Renal cortical epithelial cell (primary cell): ENCODE measurements at places on chromosomes 3 and 15.
A peak's percentile ranks its signal among the peaks of the same experiment; 100 is the strongest.

DNA sequence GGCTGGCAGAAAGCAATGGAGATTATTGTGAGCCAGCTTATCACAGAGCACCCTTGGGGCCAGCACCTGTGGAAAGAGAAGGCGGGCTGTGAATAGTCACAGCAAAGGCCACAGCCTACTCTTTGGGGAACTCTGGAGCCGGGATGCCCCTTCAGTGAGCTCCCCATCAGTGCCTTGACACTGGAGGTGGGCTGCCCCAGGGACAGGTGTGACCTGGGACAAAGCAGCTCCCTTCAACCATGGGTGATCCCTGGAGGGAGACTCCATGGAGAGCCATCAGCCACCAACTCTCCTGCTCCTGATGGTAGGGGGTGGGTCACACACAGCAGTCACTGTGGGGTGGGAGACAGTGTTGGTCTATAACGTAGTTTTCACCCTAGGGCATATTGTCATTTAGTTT lies 5.8 kb downstream of the TTC21A start:
- DNase-seq = no peak

- DNase-seq = no peak
Measured at GRCh38 chr3:170840291-170840859, 29.6 kb downstream of the RPL22L1 start.

DNA sequence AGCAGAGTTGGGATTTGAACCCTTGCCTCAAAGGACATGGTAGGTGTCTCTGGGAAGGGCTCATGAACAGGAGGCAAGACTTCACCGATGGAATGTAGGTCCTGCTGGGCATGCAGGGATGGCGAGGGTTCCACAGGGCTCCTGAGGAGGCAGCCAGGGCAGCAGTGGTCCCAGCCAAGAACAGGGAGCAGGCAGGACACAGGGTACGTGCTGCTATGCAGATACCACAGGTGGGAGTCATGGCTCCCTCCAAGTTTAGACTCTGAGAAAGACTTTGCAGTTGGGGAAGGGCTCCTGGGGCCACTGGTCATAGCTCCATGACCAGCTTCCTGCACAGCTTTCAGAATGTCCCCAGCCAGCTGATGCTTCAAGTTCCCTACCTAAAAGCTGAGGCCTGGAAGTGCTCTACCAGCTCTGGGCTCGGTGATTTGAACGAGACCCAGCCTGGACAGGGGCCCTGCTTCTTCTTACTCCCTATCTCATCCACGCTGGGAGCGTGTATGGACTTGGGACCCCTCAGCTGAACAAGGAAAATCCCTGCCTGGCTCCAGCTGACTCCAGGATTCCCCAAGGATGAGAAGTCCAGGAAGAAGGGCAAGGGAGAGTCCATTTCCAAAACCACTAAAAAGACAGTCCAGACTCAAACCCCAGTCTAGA lies 747 bp downstream of the MYL3 start:
- no peak for DNase-seq

- no peak for DNase-seq
Measured at GRCh38 chr3:10772271-10773161, 43.5 kb upstream of the SLC6A11 start.

DNA sequence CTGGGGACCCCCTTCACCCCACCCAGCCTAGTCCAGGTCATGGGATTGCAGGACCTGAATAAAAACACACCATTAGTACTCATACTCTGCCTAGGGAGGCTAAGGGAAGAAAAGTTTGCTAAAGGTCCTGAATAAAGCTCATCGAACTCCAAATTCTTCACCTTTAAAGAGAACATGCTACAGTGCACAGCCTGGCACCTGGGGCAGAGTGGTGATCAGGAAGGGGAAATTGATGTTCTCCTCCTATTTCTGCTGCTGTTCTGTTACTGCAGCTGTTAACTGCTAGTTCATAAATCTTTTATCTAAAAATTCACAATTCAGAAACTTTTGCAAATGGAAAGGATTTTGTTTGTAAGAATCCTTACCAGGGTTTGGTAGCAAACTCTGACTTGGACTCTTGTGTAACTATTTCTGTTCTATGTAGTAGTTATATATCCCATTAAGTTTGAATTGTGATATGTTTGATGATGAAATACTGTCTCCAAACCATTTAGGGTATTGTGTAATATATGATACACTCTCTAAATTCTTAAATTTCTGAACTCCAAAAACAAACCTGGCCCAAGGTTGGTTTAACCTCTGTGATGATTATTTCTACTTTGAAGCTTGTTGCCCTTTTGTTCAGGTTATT lies 27.9 kb downstream of the MCTP2 start:
- DNase-seq = no peak

DNA sequence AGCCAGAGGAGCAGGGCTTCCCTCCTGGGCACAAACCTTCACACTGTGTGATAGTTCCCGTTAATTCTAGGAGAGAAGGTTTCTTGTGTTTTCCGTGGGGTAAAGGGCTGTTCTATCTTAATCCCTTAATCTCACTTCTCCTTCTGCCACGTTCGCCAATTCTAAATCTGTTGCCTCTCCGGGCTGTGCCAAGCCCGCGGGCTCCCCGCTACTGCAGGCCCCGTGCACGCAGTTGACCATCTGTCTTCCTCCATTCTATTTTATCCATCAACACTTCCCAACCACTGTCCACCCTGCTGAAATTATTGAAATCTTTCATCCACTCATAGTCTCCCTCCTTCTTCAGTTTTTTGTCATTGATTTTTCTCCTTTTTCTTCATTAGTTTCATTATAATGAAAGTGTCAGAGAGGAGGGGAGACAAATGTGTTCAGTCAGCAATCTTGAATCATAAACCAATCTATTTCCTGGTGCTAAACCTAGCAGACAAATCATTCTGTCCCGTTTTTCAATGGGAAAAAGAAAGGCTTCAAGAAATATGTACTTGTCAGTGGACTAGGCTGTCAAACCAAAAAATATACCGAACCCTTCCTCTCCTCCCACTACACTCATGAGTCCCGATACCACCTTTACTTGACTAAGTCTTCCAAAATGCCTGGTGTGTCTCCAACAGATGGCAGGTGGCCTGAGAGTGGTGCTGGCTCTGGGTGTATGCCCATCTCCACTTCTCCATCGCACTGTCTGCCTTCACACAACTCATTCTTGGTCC lies 39.6 kb downstream of the SLCO2A1 start:
- DNase-seq = no peak

- DNase-seq = no peak
Measured at GRCh38 chr3:194093842-194094241, 42.1 kb upstream of the HES1 start.

- no peak for DNase-seq
Measured at GRCh38 chr15:28890711-28891495, 5.1 kb downstream of the APBA2 start.

DNA sequence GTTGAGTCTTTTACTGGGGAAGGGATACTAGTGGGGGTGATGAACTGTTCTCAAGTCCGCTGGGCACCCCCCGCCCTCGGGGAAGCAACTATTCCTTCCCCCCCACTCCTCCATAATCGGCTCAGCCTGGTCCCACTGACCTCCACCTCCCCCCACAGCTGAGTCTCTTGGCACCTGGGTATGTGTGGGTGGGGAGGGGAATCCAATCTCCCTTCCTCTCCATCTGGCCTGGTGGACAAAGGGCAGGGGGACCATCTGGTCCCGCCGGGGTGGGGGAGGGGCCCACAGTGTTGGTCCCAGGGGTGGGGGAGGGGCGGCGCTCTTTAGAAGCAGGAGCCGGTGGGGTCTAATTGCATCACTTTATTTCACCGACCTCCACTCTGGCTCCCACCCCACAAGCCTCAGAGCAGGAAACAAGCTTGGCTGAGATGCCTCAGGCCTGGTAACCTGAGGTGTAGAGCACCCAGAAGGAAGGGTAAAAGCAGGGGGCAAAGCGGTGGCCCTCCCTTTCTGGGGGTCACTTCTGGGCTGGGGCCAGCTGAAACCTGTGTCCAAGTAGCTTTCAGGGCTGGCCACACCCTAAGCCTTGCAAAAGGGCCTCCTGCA lies 1.0 kb upstream of the PCBP4 start:
- DNase-seq = no peak

DNA sequence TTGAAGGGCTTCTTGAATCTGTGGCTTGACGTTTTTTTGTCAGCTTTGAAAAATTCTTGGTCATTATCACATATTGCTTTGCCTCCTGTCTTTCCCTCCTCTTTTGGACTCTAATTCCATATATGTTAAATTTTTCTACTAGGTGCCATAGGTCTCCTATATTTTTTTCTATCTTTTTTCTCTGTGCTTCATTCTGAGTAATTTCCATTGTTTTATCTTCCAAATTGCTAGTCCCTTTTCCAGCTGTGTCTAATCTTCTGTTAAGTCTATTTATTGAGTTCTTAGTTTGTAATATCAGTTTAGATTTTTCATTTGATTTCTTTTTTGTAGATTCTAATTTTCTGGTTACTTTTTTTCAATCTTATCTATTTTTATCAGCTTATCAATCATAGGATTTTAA lies 53.7 kb downstream of the CHST2 start:
- DNase-seq = no peak

DNA sequence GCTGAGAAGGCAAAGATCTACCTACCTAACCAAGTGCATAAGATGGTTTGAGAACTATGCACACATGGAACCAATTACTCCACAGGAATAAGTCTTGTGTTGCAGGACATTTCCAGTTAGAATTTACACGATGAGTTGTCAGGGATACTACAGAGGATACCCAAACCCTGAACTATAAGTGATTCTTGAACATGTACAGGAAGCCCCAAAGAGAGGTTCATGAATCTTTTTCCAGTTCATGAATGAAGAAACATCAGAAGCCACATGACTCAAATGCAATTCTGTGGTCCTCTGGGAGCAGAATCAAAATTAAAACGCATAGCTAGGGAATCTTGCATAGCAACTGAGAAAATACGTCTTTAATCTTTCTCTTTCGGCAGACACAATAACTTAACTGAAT lies 114.1 kb upstream of the LMCD1 start:
- no peak for DNase-seq

DNA sequence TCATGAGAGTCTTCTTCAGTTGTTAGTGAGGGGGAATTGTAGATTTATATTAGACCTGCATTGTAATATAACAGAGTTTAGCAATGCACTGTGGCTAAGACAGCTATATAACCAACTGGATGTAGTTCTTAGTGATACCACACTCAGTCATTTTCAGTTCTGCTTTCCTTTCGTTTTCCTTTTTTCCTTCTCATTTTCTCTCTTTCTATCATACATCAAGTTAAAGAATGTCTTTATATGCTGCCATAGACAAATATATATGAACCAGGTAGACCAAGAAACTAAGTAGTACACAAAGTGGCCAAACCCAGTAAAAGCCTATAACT lies 43.7 kb upstream of the CD47 start:
- no peak for DNase-seq

DNA sequence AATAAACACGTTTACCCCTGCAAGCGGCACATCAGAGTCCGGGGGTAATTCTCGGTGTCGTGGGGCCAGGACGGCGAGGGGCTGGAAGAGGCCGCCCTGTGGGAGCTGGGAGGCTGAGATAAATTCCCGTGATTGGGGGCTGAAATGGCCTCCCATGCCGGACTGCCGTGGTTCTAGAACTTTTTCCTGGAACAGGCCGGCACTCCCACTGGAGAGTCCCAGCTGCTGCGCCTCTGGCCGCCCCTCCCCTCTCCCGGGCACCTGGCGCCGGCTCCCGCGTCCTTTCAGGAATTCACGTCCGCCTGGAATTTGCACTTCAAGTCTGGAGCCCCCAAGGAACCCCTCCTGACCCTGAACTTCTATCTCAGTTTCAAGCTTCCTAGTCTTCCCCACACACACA lies 10.8 kb upstream of the LRRC2 start:
- no peak for DNase-seq

DNA sequence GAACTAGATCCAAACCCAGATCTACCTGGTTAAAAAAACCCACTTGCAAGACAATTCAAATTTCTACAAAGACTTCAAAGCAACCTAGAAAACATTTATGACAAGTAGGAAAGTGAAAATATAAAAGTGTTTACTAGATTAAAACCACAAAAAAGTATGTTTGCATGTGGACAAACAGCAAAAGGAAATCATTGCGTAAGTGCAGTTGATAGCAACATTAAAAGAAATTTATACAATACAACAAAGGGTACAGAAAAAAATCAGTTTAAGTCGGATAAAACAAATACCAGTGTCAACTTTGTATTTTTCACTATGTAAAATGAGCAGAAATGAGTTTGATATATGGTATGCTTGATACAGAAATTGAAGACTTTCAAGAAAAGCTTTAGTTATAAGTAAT lies 2.6 kb downstream of the EIF5A2 start:
- no peak for DNase-seq

DNA sequence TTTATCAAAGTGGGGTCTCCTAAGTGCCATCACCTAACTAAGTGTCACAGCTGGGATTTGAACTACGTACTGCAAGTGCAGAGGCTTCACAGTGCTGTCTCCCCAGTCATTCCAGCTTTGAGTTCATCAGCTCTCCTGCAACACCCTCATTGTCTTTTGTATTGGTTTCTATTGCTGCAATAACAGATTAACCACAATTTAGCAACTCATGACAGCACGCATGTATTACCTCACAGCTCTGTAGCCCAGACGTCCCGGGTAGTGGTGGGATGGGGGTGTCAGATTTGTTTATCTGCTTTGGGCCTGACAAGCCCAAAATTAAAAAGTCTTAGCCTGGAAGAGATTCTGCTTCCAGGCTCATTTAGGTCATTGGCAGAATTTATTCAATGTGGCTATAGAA lies 220.5 kb upstream of the LRRN1 start:
- no peak for DNase-seq

DNA sequence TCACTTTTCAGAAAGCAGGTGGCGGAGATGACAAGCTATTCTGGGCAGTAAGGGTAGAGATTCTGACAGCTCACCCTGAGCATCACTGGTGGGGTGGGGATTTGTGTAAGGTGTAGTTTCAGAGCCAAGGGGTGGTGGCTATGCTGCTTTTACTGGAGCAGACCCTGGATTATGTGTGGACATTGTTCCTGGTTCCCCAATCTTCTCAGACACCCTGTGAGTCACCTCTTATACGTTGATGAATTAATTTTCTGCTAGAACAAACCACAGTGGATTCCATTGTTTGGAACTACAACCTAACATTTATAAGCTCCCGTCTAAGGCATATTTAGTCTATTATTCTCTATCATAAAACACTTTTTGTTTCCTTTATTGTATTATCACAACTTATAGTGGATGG lies 169.5 kb upstream of the COL8A1 start:
- peak; percentile 34 for DNase-seq

GRCh38 chr15:34799149-34800101 lies 4.1 kb upstream of the ACTC1 start:
- peak; percentile 33 for DNase-seq

DNA sequence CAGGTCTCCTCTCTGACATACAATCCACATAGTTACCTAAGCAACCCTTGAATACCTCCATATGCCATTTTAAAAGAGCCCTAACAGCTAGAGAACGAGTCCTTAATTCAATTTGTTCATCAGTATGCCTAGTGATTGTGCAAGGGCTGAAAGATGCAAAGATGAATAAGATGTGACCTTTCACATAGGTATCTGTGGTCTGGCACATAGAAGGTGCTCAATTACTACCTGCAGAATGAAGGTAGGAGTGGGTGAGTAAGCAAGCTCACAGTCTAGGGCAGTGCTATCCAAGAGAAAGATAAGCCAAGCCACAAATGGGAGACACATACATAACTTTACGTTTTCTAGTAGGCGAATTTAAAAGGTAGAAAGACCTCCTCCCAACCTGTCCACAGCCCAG lies 157.9 kb downstream of the OSBPL10 start:
- no peak for DNase-seq

- DNase-seq = no peak
Measured at GRCh38 chr3:178455226-178455625, 81.0 kb upstream of the KCNMB2 start.

GRCh38 chr3:146177072-146177471 lies 16.1 kb upstream of the PLOD2 start:
- DNase-seq = no peak
